Endothelial cell of umbilical vein (primary cell): ENCODE measurements at places on chromosomes 11 and 22.

DNA sequence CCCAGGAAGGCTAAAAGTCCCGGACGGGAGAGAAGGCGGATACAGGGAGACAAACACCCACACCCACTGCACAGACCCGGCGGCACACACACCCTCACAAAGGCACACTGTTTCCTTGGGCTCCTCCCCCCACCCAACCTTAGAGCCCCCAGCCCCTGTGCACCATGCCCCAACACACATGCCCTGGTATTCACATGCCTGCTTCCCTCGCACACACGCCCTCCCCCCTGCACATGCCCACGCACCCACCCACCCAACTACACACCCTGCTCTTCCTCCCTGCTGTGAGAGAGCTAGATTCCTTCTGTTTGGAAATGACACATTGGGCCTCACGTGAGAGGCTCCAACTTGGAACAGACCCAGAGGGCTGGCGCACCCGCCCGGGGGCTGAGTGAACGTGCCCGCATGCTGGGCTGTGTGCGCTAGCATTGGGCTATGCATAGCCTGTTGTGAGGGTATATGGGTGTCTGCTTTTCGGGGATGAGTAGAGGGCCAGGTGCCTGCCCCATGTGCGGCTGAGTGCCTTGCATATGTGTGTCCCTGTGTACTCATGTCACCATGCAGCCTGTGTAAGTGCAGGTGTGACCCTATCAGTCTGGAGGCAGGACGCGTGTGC is 518 bp upstream of the CHRM1 start:
- no peak for DNase-seq

- no peak for DNase-seq
These were observed 82.1 kb downstream of the ARHGAP42 start for GRCh38 chr11:100769165-100769564.

DNA sequence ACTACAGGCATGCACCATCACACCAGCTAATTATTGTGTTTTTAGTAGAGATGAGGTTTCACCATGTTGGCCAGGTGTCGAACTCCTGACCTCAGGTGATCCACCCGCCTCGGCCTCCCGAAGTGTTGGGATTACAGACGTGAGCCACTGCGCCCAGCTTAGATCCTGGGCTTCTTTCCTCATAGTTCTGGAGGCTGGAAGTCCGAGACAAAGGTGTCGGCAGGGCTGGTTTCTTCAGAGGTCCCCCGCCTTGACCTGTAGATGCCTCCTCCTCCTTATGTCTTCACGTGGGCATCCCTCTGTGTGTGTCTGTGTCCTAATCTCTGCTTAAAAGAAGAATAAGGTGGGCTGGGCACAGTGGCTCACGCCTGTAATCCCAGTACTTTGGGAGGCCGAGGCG is 44.2 kb upstream of the FBLN1 start:
- no peak for DNase-seq

DNA sequence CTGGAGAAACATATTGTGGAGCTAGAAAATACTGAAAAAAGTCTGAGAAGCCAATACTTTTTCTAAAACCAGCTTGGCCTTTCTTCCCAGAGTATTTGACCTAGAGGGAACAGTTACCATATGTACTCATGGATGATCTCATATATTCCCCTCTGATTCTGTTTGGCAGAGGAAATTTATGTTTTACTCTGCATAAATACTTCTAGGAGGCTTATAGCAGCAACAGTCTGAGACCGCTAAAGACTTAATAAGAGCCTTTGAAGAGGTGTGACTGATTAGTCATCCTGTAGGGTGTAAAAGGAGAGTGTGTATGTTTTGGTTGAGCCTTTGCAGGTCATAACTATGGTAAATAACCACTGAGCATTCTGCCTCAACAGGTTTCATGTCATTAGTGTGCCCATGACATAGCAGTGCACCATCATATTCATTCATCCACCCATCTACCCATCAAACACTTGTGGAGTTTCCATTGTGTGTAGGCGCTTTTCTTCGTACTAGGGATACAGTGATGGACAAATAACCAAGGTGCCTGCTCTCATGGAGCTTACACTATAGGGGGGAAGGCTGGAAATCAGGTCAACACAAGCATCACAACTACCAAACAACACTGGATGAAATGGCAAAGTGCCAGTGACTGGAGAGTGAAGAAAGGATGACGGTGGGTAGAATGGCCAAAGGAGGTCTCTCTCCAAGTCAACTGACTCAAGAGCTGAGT is 44.5 kb downstream of the TRAF6 start:
- no peak for DNase-seq

DNA sequence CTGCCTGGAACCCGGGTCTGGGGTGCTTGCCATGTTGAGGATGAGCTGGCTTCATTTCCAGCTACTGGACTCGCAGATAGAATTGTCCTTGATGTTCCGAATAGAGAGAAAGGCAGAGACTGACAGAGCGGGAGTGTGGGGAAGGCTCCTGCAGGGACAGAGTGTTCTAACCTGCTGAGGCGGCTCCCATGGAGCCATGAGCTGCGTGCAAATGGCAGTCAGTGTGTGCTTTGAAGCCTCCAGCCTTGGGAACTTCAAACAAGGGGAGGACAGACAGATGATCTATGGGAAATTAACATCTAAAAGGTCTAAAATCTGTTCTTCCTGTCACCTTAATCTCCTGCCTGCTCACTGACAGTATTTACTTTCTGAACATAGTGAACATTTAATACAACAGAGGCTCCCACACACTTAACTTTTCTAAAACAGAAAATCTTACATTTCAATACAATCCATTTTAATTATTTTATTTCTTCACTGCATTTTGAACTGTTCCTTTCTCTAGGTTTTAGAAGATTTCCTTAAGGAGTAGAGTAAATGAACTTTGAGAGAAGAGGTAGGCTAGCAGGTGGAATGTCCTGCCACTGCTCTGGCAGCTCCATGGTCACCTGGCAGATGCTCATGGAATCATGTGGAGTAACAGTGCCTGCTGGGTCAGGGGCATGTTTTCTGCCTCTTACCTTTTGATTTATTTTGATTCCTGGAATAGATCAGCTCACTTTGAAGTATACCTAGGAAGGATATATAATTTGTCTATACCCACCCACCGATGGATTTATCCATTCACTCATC is 481.7 kb downstream of the NTM start:
- DNase-seq: no peak

DNA sequence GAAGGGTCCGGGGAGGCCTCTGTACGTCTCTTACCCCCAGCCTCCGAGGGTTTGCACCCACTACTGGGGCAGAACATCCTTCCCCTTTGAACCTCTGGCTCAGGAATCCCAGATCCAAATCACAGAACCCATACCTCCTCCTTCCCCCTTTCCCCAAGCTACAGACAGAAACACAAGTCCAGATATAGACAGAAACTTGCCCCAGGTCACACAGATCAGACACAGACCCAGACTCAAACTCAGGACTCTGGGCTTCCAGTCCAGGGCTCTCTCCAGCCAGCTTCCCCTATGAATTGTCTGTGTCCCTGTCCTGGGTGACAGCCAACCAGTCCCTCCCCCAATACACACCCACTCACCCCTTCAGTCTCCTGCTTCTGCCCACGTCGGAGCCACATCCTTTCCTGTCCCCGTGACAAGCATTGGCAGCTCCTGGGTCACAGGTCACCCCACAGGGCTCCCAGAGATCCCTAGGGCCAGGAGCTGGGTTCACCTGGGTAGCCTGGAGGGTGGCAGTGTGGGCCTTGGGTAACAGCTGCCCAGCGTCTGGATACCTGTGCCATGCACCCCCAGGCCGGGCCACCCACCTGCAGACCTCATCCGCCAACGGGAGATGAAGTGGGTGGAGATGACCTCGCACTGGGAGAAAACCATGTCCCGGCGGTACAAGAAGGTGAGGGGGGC is 772 bp downstream of the TBC1D10C start:
- no peak for DNase-seq

GRCh38 chr11:16924462-16924825 is 89.8 kb downstream of the PLEKHA7 start:
- DNase-seq: no peak

- DNase-seq: no peak
These were observed 895 bp upstream of the DAGLA start for GRCh38 chr11:61679296-61679695.

DNA sequence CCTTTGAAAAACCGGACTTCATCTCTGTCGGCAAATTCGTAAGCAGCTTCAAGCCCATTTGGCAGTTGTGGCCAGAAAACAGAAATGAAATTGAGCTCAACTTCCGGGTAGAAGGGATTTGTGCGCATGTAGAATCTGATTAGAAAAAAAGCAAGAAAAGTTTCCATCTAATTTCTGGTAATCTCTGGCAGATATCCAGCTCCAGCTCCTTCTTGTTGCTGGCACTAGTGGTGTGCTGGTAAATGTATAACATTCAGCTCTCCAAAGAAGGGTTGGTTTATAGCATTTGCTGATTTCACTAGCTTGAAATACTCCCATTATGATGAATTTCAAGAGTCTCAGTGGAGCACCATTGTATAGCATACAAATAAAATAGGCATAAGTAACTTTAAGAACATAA is 5.4 kb downstream of the MMP1 start:
- DNase-seq: no peak

GRCh38 chr11:69799582-69799981 is 19.6 kb downstream of the FGF3 start:
- peak; percentile 18 for DNase-seq

GRCh38 chr11:43833657-43834073 is 47.0 kb upstream of the ALKBH3 start:
- peak; percentile 64 for DNase-seq

DNA sequence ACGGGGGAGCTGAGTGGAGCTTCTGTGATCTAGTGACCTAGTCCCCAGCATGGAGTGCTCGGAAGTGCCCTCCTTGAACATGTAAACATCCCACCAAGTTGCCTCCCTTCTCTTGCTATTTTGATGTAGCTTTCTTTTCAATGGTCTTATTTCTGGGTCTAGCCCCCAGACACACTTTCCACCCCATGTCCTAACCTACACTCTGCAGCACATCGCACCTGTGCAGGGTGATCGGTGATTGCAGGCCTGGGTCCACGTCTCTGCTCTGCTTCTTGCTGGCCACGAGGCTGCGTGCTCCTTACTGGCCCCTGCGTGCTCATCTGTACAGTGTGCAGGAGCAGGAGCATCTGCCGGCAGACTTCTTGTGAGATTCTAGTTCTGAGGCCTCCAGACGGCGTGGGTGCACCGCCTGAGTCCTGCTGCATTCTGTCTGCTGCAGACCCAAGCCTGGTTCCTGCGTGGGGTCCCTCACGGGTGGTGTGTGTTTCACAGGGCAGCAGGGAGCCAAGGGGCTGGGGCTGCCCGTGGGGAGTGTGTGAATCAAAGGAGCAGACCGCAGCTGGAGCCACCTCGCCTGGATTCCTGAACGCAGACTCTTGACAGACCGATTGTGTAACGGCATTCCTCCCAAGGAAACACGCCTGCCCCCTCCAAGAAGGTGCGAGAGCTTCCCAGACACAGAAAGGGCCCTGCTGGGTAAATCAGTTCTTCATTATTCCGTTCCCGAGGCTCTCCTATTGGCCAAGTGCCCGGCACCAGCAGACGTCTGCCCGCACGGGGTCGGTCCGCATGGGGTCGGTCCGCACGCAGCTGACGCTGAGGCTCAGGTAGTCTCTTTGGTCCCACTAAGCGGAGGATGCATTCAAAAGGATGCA is 44.4 kb upstream of the MYEOV start:
- no peak for DNase-seq

- DNase-seq: no peak
These were observed 102.1 kb downstream of the FCHSD2 start for GRCh38 chr11:73040046-73040445.

DNA sequence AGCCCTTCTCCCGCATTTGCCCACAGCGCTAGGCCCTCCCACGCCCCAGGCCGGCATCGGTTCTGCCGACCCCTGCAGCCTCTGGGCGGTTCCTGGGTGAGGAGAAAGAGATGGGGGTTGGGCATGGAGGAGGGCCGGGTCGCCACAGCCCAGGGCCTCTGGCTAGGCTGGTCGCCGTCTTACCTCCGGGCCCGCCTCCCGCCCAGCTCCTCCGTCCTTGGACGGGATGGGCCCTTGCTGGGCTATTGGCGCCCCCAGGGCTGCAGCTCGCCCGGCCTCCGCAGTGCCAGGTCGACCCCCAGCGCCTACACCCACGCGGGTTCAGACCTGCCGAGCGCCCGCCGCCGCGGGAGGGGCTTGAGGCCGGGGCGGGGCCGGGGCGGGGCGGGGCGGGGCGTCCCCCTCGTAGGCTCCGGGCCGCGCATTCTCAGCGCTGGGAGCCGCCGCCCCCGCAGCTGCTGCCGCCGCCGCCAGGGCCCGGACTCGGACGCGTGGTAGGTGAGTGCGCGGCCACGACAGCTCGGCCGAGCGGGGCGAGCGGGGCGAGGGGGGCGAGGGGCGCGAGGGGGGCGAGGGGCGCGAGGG is at the start of gene CD151:
CD151 (plus strand) TSS at position 424 of the 585 bp plus-strand sequence. CDS start 3,118 bp downstream, outside the sequence.
- DNase-seq: peak; percentile 55

- no peak for DNase-seq
These were observed 28.7 kb downstream of the DDIAS start for GRCh38 chr11:82930229-82930628.

DNA sequence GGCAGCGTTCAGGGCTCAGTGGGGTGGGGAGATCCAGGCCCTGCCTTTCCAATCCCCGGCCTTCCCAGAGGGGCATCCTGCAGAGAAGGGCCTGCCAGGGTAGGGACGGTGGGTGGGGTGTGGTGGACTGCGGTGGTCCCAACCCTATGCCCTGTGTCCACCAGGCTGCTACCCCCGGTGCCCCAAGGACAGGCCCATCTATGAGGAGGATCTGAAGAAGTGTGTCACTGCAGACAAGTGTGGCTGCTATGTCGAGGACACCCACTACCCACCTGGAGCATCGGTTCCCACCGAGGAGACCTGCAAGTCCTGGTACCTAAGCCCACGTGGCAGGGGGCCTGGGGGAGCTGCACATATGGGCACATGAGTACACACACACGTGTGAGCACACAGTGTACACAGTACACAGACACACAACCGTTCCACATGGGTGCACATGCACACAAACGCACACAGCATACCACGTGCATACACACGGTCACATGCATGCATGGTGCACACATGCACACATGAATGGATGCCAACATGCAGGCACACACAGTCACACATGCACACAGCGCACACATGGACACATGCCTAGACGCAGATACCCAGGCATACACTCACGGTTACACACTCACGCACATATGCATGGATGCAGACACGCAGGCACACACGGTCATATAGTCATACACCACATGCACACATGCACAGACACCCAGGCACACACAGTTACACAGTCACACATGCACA is 16.1 kb downstream of the MUC2 start:
- no peak for DNase-seq

GRCh38 chr11:34757026-34757451 is 136.1 kb downstream of the EHF start:
- no peak for DNase-seq

DNA sequence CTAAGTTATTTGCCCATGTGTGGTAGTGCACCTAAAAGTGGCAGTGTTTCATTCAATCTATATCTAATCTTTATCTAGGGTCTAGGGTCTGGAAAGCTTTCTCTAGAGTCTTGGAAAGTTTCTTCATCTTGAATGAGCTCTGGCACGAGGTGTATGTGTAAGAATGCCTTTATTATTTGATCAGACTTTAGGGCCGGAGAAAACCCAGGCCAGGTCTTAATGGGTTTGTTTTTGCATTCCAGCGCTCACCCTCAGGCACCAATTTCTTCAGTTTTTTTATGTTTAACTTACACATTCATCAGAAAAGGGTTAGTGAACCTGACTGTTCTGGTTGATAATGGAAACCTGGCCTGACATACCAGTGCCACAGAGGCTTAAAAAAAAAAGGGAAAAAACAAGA is 68.3 kb upstream of the SLN start:
- DNase-seq: no peak

GRCh38 chr11:94007906-94008305 is 13.2 kb upstream of the HEPHL1 start:
- DNase-seq: no peak
